ENCODE measurements at places on chromosomes 13 and 19.

- DNase-seq, result no peak
These were observed 375.7 kb upstream of the SPRY2 start for GRCh38 chr13:80716610-80717081.

DNA sequence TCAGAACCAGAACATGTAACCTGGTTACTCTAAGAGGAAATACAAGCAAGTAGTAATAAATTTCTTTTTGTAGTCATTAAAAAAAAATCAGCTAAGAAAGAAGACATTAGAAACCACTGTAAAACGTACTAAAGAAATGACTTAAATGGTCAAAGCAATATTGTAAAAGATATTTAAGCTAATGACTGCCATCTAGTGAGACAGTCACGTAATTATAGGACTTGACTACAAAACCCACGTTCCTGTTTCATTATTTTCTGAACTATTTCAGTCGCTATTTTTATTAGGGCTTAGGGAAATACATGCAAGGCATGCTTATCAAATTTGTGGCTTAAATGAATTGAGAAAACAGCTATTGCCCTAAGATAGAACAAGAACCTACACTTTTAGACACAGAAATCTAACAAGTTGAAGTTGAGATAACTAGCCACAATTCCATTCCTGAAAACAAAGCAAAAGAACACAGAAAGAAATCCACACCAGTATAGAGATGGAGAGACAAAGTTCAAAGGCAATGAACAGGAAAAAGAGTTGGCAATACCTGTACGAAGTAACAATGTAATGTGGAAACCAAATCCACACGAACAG lies 17.9 kb downstream of the ALG5 start:
- no peak for DNase-seq

DNA sequence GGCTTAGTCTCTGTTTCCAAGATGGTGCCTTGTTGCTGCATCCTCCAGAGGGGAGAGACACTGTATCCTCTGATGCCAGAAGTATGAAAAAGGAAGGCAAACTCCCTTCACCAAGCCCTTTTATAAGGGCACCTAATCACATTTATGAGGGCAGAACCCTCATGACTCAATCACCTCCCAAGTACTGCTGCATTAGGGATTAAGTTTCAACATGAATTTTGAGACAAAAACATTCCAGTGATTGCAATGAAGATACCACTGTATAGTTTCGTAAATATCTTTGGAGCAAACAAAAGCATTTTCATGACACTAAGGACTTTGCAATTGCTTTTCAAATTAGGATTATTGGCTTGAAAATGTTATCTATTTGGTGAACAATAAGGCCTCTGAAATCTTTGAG lies 63.8 kb downstream of the RNF17 start:
- no peak for DNase-seq

GRCh38 chr19:44635581-44636438 lies 7.9 kb upstream of the PVR start:
- DNase-seq, result no peak

DNA sequence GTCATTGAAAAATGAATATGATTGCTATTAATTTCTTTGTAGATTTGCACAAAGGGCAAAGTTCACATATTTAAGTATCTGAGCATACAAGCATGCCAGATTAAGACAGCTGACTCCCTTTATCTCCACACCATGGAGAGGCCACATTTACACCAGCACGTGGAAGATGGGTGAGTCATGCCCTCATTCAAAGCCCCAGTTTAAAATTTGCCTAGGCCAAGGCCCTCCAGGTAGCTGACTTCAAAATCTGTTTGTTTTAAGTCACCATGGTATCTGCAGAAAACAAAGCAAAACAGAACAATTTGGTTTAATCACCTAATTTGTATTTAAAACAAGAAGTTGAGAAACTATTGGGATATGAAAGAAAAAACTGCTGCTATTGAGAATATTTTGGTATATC lies 109.2 kb downstream of the ESD start:
- no peak for DNase-seq

GRCh38 chr13:50650592-50651504 lies 192.6 kb downstream of the DLEU7 start:
- DNase-seq, result no peak

GRCh38 chr13:114077099-114077932 lies 55.1 kb downstream of the RASA3 start:
- DNase-seq, result no peak

DNA sequence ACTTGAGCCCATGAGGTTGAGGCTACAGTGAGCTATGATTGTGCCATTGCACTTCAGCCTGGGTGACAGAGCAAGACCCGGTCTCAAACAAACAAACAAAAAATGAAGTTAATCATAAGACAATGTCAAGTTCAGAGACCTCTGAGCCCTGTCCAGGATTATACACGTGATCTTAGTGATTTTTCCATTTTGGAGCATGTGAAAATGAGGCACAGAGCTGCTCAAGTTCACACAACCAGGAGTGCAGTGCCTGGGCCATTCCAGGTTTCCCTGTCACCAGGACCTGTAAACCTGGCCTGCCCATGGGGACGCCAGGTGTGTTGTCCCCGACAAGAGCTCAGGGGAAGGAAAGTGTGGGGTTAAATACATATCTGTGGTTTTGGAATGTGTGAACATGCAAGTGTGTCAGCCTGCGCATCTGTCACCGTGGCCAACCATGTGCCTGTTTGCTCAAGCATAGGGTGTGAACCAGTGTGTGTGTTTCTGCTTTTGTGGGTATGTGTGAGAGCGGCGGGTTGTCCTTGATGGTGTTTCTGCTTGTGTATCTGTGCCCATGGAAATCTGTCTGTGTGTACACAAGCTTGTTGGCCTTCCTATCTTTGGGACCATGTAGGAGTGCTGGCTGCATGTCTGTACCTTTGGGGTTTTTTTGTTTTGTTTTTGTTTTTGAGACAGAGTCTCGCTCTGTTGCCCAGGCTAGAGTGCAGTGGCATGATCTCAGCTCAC lies 1.5 kb upstream of the FXYD1 start:
- DNase-seq, result no peak

GRCh38 chr19:55432241-55432959 lies 10.7 kb downstream of the SHISA7 start:
- no peak for DNase-seq

- no peak for DNase-seq
These were observed 29.8 kb downstream of the ZNF536 start for GRCh38 chr19:30401956-30402355.

DNA sequence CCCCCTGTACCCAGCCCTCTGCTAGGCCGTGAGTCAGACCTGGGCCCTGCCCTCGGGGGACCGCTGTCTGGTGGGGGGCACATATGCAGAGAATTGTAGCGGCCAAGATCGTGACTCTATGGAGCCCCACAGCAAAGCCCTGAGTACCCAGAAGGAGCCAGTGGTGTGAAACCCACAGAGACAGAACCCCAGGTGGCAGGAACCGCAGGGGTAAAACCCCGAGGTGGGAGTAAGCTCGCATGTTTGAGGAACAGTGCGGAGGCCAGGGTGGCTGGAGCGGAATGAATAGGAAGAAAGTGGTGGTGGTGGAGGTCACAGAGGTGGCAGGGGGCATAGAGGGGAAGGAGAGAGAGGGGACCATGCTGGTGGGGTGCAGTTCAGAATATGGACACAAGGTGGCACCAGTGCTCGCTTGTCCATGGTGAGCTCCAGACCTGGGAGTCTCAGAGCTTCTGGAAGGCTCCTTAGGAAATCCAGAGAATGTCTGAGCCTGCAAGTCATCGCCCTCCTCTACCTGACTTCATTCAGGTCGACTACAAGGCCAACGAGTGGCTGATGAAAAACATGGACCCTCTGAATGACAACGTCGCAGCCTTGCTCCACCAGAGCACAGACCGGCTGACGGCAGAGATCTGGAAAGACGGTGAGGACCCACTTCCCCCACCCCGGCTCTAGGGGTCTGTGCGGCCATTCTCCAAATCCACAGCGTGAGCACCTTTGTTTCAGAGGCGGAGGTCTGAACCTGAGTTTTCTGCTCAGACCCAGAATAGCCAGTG lies 48.9 kb downstream of the MYH14 start:
- DNase-seq, result peak; percentile 40

- DNase-seq, result no peak
These were observed 117.8 kb downstream of the NALCN start for GRCh38 chr13:101298517-101298916.

- DNase-seq, result no peak
These were observed 5.2 kb downstream of the SPACA6 start for GRCh38 chr19:51698296-51698695.

- DNase-seq, result no peak
These were observed 28.7 kb upstream of the LMO7 start for GRCh38 chr13:75607447-75607846.

GRCh38 chr13:22736084-22736767 lies 444.6 kb upstream of the SGCG start:
- no peak for DNase-seq

DNA sequence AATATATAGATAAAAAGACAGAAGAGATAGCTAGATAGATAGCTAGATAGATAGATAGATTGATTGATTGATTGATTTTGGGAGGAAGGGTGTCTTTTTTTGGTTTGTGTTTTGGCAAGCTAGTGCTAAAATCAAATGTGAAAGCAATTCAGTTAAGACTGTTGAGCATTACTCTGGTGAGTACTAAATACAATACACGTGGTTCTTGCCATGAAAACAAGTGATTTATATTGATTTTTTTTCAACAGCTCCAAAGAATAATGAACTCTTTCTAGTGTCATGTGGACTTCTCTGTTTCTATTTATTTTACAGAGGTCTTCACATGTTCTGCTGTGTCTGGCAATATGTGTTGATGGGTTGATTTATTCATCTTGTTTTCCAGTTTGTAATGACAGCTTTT lies 172.0 kb downstream of the POU4F1 start:
- no peak for DNase-seq

- no peak for DNase-seq
These were observed 56.1 kb upstream of the F7 start for GRCh38 chr13:113049521-113049941.

DNA sequence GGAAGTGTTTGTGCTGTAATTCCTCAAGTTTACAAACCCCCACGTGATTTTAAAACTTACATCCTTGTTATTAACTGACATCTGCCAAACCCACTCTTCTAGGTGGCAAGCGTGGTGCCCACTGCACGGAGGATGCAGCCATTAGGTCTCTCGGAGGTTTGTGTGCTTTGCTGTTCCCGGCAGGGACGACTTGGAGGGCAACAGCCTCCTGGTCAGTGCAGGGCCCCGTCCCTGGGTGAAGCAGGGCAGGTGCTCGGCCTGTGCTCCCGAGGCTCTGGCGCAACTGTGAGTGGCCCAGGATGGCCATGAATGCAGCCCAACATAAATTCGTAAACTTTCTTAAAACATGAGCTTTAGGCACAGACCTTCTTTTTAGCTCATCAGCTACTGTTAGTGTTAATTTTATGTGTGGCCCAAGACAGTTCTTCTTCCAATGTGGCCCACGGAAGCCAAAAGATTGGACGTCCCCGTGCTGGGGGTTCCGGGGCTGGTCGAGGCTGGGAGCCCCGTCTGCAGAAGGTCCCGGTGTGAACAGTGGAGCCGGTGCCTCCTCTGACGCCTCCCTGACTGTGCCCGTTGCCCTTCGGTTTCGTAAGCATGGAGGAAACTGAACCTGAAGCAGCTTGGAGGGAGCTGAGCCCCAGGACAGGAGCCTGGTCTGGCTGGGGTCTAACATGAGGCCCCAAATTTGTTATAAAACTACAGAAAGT lies 11.9 kb downstream of the GAS6 start:
- no peak for DNase-seq

- no peak for DNase-seq
These were observed 2.7 kb downstream of the RPL36 start for GRCh38 chr19:5692723-5693194.

DNA sequence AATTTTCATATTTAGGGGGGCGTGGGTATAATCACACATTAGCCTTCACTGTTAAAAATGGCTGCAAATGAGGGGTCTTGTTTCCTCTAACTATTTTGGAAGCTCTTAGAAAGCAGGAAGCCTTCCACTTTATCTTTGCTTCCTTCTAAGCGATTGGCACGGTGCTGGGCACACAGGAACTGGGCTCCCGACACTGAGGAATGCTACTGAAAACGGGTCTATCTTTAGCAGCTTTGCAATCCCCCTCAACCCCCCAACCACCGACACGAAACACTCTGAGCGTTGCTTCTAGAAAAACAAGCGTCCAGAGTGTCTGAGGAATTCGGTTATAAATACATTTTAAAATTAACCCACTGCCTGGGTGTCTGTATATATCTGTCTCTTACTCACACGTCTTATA lies 143.6 kb downstream of the CACNA1A start:
- no peak for DNase-seq

- no peak for DNase-seq
These were observed 799 bp downstream of the MYBPC2 start for GRCh38 chr19:50433201-50434180.

Measured in activated B cell treated with CpG ODN at 0.5 μM for 24 hours (primary cell).